ENCODE measurements at places on chromosomes 7 and 10. TPM values are rescaled to one million over a fixed set of nuclear protein-coding genes. Genes with fewer than 3 reads are reported as not detected.

- no peaks in the 10 kb centered on the region for H3K27me3 ChIP-seq
- no peaks in the 10 kb centered on the region for H3K36me3 ChIP-seq
- no peaks in the 10 kb centered on the region for H3K4me1 ChIP-seq
- H3K4me3 ChIP-seq, result no peak overlapping the region
- no peak for DNase-seq
Observed at GRCh38 chr7:138352570-138353461, 107.2 kb upstream of the TRIM24 start.

- H3K4me1 ChIP-seq, result no peaks in the 10 kb centered on the region
- H3K27ac ChIP-seq, result no peak overlapping the region
- H3K4me3 ChIP-seq, result no peak overlapping the region
- no peaks in the 10 kb centered on the region for H3K27me3 ChIP-seq
- no peak for DNase-seq
Observed at GRCh38 chr10:11638055-11638698, 26.7 kb upstream of the USP6NL start.

DNA sequence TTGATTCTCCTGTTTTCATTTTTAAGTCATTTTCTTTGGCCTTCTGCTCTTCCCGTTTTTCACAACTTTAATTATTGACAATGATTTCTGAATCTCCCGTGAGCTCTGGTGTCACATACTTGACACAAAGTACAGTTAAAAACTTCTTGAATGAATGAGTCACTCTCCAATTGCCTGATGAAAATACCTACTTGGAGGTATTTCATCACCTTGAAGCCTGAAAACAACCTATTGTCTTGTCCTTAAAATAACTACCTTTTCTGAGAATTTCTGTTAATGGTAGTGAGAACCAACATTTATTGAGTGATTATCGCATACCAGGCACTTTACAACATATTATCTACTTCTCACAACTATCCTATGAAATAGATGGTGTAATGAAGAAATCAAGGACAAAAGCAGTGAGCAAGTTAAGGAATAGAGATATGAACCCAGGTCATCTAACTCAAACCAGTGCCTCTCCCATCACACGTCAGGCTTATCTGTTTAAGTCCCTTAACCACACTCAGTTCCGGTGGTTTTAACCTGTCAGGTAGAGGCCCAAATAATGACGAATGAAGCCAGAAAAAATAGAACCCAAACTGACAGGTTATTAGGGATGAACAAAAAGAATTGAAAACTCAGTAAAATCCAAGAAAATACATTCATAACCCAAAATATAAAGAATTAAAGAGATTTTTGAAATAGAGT lies 11.6 kb downstream of the BET1 start:
- no peak overlapping the region for H3K27ac ChIP-seq
- no peaks in the 10 kb centered on the region for H3K36me3 ChIP-seq
- H3K4me3 ChIP-seq, result no peak overlapping the region
- H3K27me3 ChIP-seq, result no peaks in the 10 kb centered on the region

DNA sequence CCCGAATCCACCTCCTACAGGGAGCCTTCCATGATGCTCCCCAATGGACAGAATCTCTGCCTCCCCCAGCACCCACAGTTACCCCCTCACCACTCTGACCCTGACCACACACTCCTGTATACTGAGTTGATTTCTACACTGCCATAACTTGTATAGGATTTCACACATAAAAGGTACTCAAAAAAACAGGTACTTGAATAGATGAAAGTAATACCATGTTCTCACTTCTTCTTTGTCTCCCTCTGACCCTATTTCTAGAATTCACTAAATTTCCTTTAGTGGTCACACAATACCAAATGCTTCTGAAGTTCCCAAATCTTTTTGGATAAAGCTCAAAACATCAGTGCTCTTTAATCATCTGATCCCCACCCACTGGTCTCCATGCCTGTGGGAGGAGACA lies 45.4 kb downstream of the HSPA12A start:
- H3K4me3 ChIP-seq, result no peak overlapping the region
- H3K36me3 ChIP-seq, result no peaks in the 10 kb centered on the region
- no peaks in the 10 kb centered on the region for H3K27me3 ChIP-seq
- no peak for DNase-seq
- H3K4me1 ChIP-seq, result peaks cover 13% of the 10 kb centered on the region
- H3K27ac ChIP-seq, result no peak overlapping the region

PIP gene
- not detected for total RNA-seq
